Activated T-cell treated with anti-CD3 and anti-CD28 coated beads, Interleukin-2, amount 50 U/mL, for 72 hours (primary cell): ENCODE measurements at places on chromosomes 3 and 15. TPM values are rescaled to one million over a fixed set of nuclear protein-coding genes. Genes with fewer than 3 reads are reported as not detected.

- no peak overlapping the region for H3K4me3 ChIP-seq
- H3K36me3 ChIP-seq: no peaks in the 10 kb centered on the region
- DNase-seq: no peak
Measured at GRCh38 chr15:41594801-41595746, 36.1 kb downstream of the TYRO3 start.

DNA sequence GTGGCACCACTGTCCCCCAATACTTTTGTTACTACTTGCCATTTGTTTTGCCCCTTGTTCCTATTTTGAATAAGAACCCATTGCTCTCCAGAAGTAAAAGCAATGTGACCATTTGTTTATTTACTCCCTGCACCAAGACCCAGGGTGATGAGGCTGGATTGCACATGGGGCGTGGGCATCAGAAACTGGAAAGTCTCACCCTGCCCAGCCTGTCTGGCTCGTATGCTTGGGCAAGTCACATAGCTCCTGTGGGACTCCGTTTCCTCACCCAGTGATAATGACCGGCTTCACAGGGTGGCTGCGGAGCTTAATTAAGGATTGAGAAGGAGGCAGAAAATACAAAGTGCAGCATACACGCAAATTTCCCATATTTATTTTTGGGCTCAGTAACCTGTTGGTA lies 167.7 kb upstream of the ICE2 start:
- H3K4me1 ChIP-seq: peaks cover 37% of the 10 kb centered on the region
- no peaks in the 10 kb centered on the region for H3K27me3 ChIP-seq
- no peak overlapping the region for H3K27ac ChIP-seq
- H3K36me3 ChIP-seq: no peaks in the 10 kb centered on the region
- H3K4me3 ChIP-seq: no peak overlapping the region
- DNase-seq: no peak

- H3K36me3 ChIP-seq: peaks cover 3% of the 10 kb centered on the region
- peak overlapping the region; percentile 67 for H3K27ac ChIP-seq
- peak; percentile 44 for DNase-seq
Measured at GRCh38 chr15:40054855-40055575, 16.0 kb upstream of the SRP14 start.

- H3K27ac ChIP-seq: no peak overlapping the region
- no peak overlapping the region for H3K4me3 ChIP-seq
- H3K27me3 ChIP-seq: no peaks in the 10 kb centered on the region
- no peak for DNase-seq
Measured at GRCh38 chr3:123524981-123525380, 59.9 kb downstream of the HACD2 start.

DNA sequence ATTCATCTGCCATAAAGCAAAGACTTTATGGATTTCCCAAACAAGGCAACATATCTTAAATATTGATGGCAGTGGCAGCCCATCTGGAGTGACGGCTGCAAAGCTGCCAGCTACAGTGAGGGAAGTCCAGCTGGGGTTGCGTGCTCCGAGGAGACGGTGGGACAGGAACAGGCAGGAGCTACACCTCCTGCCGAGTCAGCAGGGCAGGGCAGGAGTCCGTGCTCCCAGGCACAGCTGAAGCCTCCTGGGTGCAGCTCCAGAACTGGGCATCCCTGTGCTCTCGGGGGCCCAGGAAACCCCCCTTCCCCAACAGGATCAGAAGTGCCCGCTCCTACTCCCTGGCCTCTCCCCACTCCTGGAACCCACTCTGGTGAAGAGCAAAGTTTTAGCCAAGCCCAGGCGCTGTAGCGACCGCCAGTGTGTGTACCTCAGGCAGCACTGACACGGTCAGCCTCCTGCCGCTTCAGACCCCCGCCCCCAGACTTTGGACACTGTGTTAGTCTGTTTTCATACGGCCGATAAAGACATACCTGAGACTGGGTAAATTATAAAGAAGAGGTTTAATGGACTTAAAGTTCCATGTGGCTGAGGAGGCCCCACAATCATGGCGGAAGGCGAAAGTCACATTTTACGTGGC lies 556.4 kb upstream of the CCDC54 start:
- no peak for DNase-seq
- no peaks in the 10 kb centered on the region for H3K27me3 ChIP-seq
- H3K4me1 ChIP-seq: no peaks in the 10 kb centered on the region
- H3K27ac ChIP-seq: no peak overlapping the region
- H3K36me3 ChIP-seq: no peaks in the 10 kb centered on the region

- no peak overlapping the region for H3K4me3 ChIP-seq
- no peak for DNase-seq
- no peak overlapping the region for H3K27ac ChIP-seq
- peaks cover 13% of the 10 kb centered on the region for H3K27me3 ChIP-seq
- no peaks in the 10 kb centered on the region for H3K36me3 ChIP-seq
- no peaks in the 10 kb centered on the region for H3K4me1 ChIP-seq
Measured at GRCh38 chr3:81864272-81864671, 102.8 kb upstream of the GBE1 start.

- H3K27ac ChIP-seq: no peak overlapping the region
- no peak for DNase-seq
- no peak overlapping the region for H3K4me3 ChIP-seq
- H3K27me3 ChIP-seq: peaks cover 29% of the 10 kb centered on the region
- H3K36me3 ChIP-seq: no peaks in the 10 kb centered on the region
Measured at GRCh38 chr15:80419546-80419945, 15.4 kb downstream of the ARNT2 start.

GRCh38 chr3:56980798-56981390 lies 79.6 kb upstream of the SPATA12 start:
- peak overlapping the region; percentile 85 for H3K27ac ChIP-seq
- peaks cover 41% of the 10 kb centered on the region for H3K4me1 ChIP-seq
- H3K4me3 ChIP-seq: peak overlapping the region; percentile 46
- H3K36me3 ChIP-seq: no peaks in the 10 kb centered on the region
- DNase-seq: peak; percentile 76
- H3K27me3 ChIP-seq: no peaks in the 10 kb centered on the region

DNA sequence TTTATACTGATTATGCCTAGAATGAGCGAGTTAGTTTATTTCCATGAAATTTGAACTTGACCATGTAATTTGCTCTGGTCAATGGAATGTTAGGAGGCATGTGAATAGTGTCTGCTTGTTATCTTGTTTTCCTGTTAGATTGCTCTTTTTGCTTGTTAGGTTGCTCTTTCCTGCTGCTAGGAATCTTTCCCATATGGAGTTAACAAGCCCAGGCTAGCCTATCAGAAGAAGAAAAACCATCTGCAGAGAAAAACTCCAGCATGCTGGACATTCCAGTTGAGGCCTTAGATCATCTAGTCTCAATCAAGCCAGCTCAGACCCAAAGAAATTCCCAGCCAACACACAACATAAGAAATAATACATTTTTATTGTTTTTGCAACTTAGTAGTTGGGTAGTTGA lies 470.2 kb upstream of the AGTR1 start:
- no peaks in the 10 kb centered on the region for H3K36me3 ChIP-seq
- H3K27me3 ChIP-seq: no peaks in the 10 kb centered on the region
- H3K27ac ChIP-seq: no peak overlapping the region

GRCh38 chr3:168883145-168883544 lies 780.4 kb downstream of the MECOM start:
- no peaks in the 10 kb centered on the region for H3K27me3 ChIP-seq
- no peak overlapping the region for H3K4me3 ChIP-seq
- no peaks in the 10 kb centered on the region for H3K4me1 ChIP-seq
- DNase-seq: no peak
- no peak overlapping the region for H3K27ac ChIP-seq
- no peaks in the 10 kb centered on the region for H3K36me3 ChIP-seq

GRCh38 chr15:29821416-29822099 lies 710 bp downstream of the TJP1 start:
- peaks cover 12% of the 10 kb centered on the region for H3K36me3 ChIP-seq
- H3K27me3 ChIP-seq: peaks cover 52% of the 10 kb centered on the region
- H3K27ac ChIP-seq: no peak overlapping the region
- DNase-seq: peak; percentile 50
- H3K4me3 ChIP-seq: peak overlapping the region; percentile 45

DNA sequence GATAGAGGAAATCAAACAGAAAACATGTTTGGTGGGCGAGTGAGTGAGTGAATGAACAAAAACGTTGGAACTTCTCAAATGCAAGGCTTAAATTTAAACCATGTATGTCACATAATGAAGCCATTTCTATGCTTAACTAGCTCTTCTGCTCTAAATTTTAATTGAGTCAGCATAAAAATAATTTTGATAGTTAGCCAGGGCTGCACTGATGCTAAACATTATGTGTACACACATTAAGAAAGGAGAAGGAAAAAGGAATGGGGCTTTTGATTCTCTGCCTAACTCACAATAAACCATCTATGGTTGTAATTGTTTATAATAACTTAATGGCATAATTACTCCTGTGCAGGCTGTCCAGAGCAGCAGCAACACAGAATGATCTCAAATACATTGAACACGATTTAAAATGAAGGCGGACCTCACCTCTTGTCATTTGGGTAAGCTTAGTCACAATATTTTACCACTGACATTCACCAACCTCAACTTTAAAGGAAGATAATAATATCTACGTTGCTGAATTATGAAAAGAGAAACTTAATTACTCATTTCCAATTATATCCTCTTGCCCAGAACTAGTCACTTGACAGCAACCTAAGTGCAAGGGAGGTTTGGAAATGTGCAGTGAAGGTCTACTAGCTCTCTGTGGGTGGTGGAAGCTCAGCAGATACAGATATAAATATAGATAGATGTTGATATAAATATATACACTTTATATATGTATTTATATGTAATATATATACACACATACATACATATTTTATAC lies 318.4 kb upstream of the TRIM42 start:
- no peak overlapping the region for H3K27ac ChIP-seq
- H3K4me1 ChIP-seq: peaks cover 7% of the 10 kb centered on the region
- peaks cover 13% of the 10 kb centered on the region for H3K27me3 ChIP-seq
- no peak for DNase-seq
- H3K36me3 ChIP-seq: no peaks in the 10 kb centered on the region

- peaks cover 62% of the 10 kb centered on the region for H3K27me3 ChIP-seq
- H3K36me3 ChIP-seq: no peaks in the 10 kb centered on the region
- DNase-seq: no peak
- H3K4me3 ChIP-seq: no peak overlapping the region
- H3K4me1 ChIP-seq: peaks cover 6% of the 10 kb centered on the region
- H3K27ac ChIP-seq: no peak overlapping the region
Measured at GRCh38 chr3:57158325-57158724, 6.8 kb downstream of the IL17RD start.

GRCh38 chr3:53820756-53821580 lies 25.3 kb downstream of the CHDH start:
- H3K27ac ChIP-seq: no peak overlapping the region
- H3K4me3 ChIP-seq: no peak overlapping the region
- no peaks in the 10 kb centered on the region for H3K4me1 ChIP-seq
- no peaks in the 10 kb centered on the region for H3K36me3 ChIP-seq
- peaks cover 6% of the 10 kb centered on the region for H3K27me3 ChIP-seq

- no peaks in the 10 kb centered on the region for H3K4me1 ChIP-seq
- no peak overlapping the region for H3K27ac ChIP-seq
- DNase-seq: no peak
- no peaks in the 10 kb centered on the region for H3K27me3 ChIP-seq
- H3K4me3 ChIP-seq: no peak overlapping the region
- no peaks in the 10 kb centered on the region for H3K36me3 ChIP-seq
Measured at GRCh38 chr15:35458176-35458856, 87.6 kb downstream of the DPH6 start.

- no peak overlapping the region for H3K27ac ChIP-seq
- H3K36me3 ChIP-seq: no peaks in the 10 kb centered on the region
- DNase-seq: no peak
- H3K4me1 ChIP-seq: peaks cover 18% of the 10 kb centered on the region
- H3K4me3 ChIP-seq: no peak overlapping the region
Measured at GRCh38 chr15:80052597-80053304, 6.7 kb upstream of the ZFAND6 start.

- DNase-seq: no peak
- no peak overlapping the region for H3K4me3 ChIP-seq
- no peaks in the 10 kb centered on the region for H3K27me3 ChIP-seq
- no peaks in the 10 kb centered on the region for H3K36me3 ChIP-seq
Measured at GRCh38 chr3:93904568-93904967, 69.1 kb downstream of the PROS1 start.

DNA sequence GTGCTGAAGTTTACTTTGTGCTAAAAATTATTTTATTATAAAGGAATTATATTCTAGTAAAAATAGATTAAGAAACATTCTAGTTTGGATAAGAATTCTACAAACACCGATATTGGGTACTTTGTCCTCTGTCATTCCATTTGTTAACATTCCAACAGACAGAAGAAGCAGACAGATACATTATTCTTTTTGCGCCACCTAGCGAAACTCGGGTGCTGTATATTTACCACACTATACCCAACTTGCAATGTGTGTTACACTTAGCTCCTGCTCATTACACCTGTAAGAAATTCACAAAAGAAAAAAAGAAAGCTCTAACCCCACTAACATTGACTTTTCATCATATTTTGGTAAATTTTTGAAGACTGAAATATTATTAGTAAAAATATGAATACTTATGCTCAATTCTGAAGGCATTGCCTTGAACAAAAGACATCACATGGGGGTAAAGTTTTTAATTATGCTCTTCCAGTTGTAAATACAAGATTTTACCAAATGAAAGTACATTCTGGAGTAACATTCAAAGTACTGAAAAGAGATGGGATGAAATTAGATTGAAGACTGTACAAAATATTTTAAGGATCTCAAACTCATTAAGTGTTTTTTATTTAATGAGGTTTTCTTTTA lies 136.5 kb upstream of the MLF1 start:
- no peaks in the 10 kb centered on the region for H3K27me3 ChIP-seq
- no peak overlapping the region for H3K4me3 ChIP-seq
- no peaks in the 10 kb centered on the region for H3K36me3 ChIP-seq

DNA sequence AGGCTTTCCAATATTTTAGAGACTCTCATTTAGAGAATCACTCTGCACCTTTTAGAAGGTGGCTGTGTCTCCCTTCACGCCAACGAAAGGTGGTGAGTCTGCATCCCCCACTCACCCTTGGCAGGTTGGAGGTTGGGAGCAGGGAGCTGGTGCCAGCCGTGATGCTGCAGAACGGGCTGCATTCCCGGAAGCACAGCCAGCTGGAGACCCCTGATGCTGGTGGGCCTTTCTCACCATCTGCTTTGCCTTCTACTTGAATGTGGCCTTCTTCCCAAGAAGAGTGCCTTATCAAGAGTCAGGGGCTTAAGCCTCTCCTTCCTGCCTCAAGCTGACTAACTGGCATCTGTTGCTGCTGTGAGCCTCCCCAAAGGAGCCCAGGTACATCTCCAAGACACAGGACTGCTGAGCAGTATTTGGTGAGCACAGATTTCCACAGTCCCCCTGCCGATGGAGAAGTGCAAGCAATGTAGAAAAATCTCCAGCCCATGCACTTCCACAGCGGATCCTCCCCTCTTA lies 17.7 kb upstream of the HEG1 start:
- no peak overlapping the region for H3K4me3 ChIP-seq
- peaks cover 6% of the 10 kb centered on the region for H3K4me1 ChIP-seq
- H3K27ac ChIP-seq: no peak overlapping the region
- no peaks in the 10 kb centered on the region for H3K36me3 ChIP-seq
- H3K27me3 ChIP-seq: no peaks in the 10 kb centered on the region
- no peak for DNase-seq

Gene OR5K2
- not detected for total RNA-seq

Gene GOLGA6L4
- total RNA-seq: 0.99 TPM

Gene CHST13
- total RNA-seq: not detected

Gene SATB1
- total RNA-seq: 716 TPM

Gene RBM15B
- 19.6 TPM for total RNA-seq

Gene POPDC2
- 6.6 TPM for total RNA-seq

Gene C3orf33
- total RNA-seq: 5.1 TPM

Gene CPN2
- total RNA-seq: not detected

Gene KLHDC8B
- 3.0 TPM for total RNA-seq

Gene TM4SF1
- total RNA-seq: not detected

Gene KIF23
- 56.2 TPM for total RNA-seq

Gene CCDC191
- total RNA-seq: 5.4 TPM

Gene TGM4
- not detected for total RNA-seq
